ENCODE measurements at places on chromosomes 16 and 17.

- DNase-seq, result no peak
Measured at GRCh38 chr16:11624636-11625607, 38.2 kb upstream of the LITAF start.

DNA sequence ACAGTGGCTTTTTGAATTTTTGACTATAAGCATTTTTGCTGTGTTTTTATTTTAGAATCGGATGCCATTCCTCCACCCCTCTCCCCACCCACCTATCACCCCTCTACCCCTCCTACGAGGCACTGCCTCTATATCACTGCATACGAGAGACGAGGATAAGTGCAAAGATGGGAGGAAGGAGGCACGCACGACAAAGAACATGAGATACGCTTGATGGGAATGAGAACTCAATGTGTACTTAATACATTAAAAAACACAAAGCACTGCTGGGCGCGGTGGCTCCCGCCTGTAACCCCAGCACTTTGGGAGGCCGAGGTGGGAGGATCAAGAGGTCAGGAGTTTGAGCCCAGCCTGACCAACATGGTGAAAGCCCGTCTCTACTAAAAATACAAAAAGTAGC lies 8.8 kb upstream of the USP43 start:
- DNase-seq, result no peak

- DNase-seq, result no peak
Measured at GRCh38 chr16:85653290-85653891, 35.4 kb downstream of the GINS2 start.

GRCh38 chr17:68624381-68624780 lies 23.2 kb upstream of the FAM20A start:
- DNase-seq, result no peak

DNA sequence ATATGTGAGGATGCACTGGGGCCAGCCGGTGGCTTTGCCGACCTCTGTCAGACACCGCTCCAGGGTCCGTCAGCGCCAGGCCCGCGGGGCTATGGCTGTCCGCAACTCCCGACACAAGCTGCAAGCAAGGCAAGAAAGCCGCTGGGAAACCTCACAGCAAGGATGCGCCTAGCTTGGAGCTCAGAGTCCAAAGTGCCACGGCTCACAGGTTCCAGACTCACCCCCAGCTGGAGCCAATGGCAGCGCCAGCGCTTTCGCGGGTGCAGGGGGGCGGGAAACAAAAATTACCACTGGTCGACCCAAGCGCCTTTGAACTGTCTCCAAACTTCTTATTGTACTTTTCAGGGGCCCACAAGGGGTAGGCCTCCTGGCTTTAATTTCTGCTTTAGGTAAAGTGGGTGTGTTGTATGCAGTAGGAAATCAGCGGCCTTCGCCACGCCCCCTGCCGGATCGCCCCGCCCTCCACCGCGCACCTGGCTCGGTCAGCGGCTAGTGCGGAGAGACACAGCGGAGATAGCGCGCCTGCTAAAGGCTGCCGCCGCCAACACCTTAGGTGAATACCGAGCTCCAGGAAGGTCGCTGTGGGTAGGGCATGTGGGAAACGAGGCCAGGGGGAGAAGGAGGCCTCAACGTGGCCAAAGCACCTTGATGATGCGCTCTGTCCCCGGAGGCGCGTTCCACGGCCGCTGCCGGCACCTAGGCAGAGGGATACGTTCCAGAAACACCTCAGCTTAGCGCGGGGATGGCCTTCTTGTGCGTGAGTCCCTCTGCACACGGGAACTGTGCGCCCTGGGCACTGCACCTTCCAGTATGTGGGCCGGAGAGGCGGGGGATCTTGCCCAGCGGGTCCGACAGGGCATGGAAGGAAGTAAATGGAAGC lies 61.0 kb upstream of the RBL2 start:
- DNase-seq, result no peak

GRCh38 chr16:11100239-11100750 lies 155.7 kb downstream of the SOCS1 start:
- DNase-seq, result no peak

DNA sequence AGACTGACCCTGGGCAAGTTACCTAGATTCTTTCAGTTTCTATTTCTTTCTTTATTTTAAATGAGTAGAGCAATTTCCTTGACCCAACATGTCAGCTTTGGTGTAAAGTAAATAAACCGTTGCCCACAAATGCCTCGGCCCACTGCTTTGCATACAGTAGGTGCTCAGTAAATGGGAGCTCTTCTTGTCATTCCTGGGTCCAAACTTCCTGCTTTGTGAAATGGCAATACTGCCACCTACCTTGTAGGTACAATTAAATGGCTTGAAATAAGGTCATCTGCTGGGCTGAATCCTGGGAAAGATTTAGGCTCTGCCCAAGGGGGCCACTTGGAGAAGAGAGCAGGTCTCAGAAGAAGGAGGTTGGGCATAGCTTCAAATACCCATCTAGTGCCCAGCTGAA lies 253.0 kb downstream of the HS3ST3B1 start:
- DNase-seq, result no peak

DNA sequence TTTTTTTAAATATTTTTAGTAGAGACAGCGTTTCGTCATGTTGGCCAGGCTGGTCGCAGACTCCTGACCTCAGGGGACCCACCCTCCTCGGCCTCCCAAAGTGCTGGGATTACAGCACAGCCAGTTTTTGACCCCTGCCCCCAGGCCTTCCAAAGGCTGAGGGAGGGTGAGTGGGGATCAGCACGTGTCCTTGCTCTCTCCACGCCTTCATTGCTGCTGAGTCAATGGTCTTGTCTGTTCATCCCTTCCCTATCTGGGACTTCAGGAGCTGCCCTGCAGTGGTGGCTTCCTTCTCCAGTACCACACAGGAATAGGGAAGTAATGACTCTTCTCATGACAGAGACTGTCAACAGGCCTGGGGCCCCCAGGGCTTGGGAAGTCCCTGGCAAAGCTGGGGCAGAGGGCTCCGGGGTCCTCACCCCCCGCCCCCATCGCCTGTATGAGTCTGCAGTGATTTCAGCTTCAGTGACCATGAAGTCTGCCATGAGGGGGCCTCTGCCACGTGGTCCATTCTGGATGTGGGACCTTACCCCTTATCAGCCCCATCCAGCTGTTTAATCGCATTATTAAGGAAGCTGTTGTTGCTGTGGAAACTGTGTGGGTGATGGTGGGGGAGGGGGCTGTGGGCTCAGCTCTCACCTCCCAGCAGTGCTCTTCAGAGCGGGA lies 6.1 kb downstream of the ABCC3 start:
- no peak for DNase-seq

GRCh38 chr17:57092171-57092570 lies 7.1 kb downstream of the AKAP1 start:
- DNase-seq, result no peak

DNA sequence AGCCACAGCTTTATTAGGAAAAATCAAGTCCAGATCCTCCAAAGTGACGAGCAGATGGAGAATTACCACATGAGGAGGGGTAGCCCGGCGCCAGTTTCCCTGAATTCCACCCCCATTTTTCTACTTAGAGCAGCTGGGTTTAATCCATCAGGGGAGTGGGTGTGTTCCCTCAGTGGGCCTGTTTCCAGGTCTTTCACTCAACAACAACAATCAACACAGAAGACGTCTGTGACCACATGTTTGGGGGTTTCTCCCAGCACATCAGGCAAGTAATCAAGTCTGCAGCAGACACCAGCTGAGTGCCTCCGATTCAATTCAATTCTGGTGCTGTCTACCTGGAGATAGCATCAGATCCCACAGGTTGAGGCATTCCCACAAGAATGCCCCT lies 6.8 kb downstream of the SLC6A2 start:
- DNase-seq, result peak; percentile 74

DNA sequence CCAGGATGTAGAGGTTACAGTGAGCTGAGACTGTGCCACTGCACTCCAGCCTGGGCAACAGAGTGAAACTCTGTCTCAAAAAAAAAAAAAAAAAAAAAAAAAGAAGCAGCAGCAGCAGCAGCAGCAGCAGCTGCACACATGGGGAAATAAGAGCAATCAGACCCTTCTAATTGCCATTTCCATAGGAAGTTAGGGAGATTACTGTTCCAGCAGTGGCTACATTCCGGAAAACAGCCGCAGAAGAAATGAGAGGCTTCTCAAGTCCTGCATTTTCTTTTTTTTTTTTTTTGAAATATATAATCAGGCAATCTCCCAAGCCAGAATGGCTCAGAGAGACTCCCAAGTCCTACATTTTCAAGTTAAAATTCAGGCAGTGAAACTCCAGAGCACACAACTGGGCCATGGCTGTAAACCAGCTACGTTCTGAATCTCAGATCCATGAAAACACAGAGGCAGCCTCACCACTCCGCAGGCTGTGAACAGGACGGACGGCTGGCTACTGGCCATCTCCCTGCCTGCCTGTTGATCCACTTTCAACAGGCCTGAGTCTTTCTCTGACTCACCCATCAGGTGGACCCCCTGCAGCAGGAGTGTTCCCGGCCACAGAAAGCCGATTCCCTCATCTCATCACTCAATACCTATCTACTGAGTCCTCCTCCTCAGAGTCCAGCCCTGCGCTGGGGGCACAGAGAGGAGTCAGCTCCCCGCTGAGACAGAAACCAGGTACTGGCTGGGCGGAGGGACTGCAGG lies 15.0 kb downstream of the TRPV1 start:
- no peak for DNase-seq

DNA sequence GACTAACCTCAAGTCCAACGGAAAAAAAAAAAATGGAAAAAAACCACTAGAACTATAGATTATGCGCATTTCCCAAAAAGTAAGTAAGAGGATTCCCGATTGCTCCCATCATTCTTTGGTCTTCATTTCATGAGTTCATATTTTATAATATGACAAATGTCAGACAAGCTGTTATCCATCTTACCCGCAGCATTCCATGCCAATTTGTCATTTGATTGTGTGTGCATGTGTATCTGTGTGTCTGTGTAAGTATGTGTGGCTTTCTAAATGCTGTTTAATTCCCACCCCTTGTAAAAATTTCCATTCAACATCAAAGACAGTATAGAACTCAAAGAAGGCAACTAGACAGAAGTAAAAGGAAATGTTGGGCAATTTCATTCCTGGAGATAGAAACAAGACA lies 434.1 kb downstream of the CDH11 start:
- DNase-seq, result no peak

GRCh38 chr17:52546493-52546892 lies 388.0 kb upstream of the CA10 start:
- DNase-seq, result no peak

DNA sequence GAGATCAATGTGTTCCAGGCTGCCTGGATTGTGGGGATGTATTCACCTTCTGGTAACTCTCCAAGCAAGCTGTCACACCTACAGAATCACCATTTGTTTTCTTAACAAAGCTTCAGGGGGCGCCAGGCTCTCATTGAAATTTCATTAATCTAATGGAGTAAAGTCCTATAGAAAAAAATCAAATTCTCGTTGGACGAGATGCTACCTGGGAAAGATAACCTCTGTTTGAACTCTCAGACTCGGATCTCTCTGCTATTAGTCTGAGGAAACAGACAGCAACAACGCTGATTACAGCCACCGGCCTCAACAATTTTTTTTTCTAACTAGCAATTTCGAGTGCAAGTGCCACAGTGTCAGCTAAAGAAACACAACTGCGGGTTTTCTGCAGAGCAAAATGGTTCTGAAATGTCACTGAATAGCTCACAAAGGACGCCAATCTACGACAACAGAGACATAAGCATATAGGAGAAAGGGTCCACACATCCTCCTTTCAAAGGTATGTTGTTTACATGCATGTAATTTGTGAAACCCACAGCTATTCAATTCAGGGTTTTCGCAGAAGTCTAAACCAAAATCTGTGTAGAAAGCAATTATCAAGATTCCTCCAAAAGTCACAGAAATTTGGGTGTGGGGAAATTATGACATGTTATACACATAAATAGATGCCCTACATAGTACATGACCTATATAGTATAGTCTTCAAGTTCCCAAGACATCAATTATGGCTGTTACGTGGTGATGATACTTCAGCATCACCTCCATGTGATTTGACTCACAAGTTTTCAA lies 135.8 kb downstream of the SKAP1 start:
- DNase-seq, result no peak

GRCh38 chr17:49454050-49454449 lies 39.4 kb upstream of the PHB1 start:
- DNase-seq, result no peak

DNA sequence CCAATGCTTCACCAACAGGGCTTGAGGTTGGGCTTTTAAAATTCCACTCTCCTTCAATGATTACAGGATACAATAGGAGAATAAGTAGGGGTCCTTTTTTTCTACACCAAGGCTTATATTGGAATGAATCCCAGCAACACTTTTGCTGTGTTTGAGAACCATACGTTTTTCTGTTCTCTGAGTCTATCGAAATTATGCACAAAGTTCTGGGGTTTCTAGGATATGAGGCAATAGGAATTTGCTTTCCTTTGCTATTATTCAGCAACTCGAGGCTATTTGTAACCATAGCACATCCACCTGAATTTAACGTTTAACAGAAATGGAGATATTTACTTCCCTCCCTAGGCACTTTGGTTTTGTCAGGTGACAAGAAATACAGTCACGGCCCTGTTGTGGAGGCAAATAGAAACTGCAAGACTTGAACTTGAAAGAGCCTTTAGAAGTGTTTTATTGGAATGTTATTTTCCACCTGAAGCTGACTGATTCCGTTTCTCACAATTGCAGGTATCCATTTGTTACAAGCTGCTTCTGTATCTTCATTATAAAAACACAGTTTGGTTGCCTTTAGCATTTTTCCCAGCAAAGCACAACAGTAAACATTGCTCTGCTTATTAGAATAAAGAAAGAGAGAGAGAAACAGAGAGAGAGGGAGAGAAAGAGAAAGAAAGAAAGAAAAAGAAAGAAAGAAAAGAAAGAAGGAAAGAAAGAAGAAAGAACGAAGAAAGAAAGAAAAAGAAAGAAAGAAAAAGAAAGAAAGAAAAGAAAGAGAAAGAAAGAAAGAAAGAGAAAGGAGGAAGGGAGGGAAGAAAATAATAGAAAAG lies 109.6 kb downstream of the HS3ST3A1 start:
- DNase-seq, result no peak

Measured in suprapubic skin (tissue), 4 donors.